ENCODE measurements at places on chromosomes 3 and 15.

DNA sequence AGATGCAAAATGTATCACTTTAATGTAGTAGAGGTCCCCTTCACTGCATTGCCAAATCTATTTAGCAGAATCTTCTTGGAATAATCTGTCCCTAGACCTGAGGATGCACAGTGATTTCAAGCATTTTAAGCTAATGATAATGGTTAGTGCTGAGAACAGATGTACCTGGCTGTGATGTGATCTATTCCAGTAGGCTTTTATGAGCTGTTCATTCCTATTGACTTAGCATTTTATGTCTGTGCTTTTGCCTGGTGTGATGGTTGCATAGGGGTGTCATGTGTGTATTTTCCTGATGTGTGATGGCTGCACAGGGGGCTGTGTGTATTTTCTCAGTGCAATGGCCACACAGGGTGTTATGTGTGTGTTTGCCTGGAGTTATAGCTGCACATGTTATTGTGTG, 272.9 kb downstream of the TIGIT start:
- no peak for DNase-seq

- DNase-seq = no peak
Observed at GRCh38 chr3:45878124-45878523, 8.2 kb upstream of the CCR9 start.

DNA sequence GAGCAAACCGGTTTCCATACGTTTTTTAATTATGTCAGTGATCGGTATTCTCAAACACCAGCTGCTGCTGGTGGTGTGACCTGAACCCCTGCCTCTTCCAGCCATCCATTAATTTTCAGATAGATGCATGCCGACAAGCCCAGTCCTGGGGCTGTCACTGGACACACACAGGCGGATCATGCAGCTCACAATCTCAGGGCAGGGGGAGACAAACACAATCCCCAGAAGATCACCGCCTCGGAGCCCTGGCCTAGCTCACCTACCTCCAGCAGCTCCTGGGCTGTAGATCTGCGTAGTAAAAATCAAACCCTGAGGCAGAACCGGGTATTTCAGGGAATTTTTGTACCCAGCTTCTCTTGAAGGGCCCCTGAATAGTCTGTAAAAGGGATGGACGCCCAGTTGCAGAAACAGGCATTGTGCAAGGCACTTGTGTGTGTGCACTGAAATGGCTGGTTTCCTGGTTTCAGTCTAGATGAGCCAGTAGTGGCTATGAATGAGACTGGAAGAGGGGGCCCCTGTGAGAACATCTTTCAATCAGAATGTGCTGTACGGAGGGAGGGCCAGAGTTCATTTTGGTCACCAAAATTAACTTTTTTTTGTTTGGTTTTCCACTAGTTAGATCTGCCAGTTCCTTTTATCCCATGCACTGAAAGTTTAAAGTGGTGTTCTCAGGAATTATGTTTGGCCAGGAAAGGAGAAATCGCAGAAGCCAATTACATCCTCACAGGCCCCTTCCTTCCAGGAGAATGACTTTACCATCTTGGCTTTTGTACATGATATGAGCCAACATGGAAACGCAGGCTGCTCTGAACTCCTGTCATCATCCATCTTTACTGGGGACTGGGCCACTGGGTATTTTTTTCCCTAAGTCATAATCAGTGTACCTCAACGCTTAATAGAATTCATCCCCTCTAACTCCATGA, 55.0 kb upstream of the RPL32 start:
- peak; percentile 75 for DNase-seq

- DNase-seq = no peak
Observed at GRCh38 chr3:54968546-54969172, 40.8 kb upstream of the LRTM1 start.

GRCh38 chr3:131361464-131362421, 19.8 kb upstream of the NUDT16 start:
- peak; percentile 95 for DNase-seq

GRCh38 chr3:71636482-71636881, 53.0 kb upstream of the FOXP1 start:
- no peak for DNase-seq

- DNase-seq = no peak
Observed at GRCh38 chr15:96720251-96720650, 389.8 kb downstream of the NR2F2 start.

- no peak for DNase-seq
Observed at GRCh38 chr3:98630416-98630815, 37.0 kb upstream of the CPOX start.

- no peak for DNase-seq
Observed at GRCh38 chr3:1355691-1356090, 262.9 kb downstream of the CNTN6 start.

GRCh38 chr3:164515256-164515655, 563.0 kb downstream of the SI start:
- DNase-seq = no peak

DNA sequence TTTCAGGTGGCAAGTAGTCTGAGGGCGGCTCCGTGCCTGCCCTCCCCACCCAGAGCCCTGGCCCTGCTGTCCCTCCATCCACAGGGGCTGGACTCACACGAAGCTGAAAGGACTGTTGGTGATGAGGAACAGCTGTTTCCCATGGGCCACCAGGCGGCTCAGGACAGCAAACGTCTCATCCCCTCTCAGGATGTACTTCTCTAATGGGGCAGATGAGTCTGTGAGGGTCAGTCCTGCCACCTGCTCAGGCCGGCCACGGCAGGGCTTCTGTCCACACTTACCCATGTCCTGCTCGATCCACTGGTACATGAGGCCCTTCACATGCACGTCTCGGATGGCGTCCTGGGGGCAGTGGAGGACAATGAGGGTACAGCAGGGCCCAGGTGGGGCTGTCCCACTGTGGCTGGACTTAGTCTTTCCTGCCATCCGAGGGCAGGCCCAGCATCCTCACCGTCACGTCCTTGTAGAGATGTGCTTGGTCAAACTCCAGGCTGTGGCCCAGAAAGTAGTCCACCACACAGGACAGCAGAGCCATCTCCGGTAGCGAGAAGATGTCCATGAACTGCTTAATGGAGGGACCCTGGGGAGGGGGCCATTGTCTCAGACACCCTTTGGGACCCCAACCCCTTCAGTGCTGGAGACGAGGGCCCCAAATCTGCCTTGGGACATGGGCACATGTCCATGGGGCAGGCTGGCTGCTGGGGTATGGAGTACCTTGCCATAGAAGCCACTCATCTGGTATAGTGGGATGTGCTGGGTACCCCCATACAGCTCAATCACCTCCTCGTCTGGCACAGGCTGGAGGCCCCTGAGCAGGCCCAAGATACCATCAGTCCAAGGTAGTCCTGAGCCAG, 5.7 kb downstream of the NT5DC2 start:
- DNase-seq = peak; percentile 32

- DNase-seq = no peak
Observed at GRCh38 chr15:70319466-70319865, 221.7 kb upstream of the TLE3 start.

- DNase-seq = peak; percentile 85
Observed at GRCh38 chr3:49454458-49454857, 15.6 kb upstream of the DAG1 start.

GRCh38 chr3:39592311-39593050, 125.0 kb downstream of the MOBP start:
- DNase-seq = no peak

GRCh38 chr3:44337248-44337785, 1.2 kb upstream of the TCAIM start:
- DNase-seq = no peak

DNA sequence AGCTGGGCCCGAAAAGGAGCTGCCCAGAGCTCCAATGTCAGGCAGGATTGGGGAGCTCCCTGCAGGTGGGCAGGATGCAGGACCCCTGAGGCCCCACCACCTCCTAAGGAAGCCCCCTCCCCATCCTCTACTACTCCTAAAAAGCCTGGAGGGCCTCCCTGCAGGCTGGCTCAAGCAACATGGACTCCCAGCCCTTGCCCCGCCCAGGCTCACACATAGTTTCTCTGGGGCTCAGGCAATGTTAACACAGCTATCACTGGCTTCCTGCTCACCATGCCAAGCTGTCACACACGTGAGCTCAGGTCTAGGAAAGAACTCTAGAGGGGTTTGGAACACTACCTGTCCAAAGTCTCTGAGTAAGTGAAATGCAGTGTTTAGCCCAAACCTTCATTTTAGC, 65.4 kb upstream of the ZNF148 start:
- DNase-seq = no peak

- DNase-seq = no peak
Observed at GRCh38 chr3:181252631-181253030, 263.1 kb upstream of the DNAJC19 start.

DNA sequence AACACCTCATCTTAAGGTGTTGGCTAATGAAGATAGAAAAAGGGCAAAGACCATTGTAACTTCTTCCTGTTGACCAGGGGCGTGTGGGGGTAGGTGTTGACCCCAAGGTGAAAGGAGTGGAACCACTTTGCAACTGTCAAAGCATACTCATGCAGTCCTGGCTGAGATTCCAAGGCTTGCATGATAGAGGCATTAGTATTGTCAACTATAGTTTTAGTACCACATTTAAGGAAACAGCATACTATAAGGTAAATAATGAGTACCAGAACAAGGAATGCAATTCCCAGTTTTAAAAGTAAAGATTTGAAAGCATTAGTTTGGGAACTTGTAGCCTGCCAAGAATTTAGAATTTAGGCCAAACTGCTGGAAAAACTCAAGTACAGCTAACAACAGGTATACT, 27.8 kb upstream of the ADGRG7 start:
- DNase-seq = no peak

GRCh38 chr3:129413687-129414506, 14.5 kb downstream of the EFCAB12 start:
- DNase-seq = peak; percentile 23

GRCh38 chr15:57158997-57159668, 217.2 kb upstream of the CGNL1 start:
- DNase-seq = no peak

GRCh38 chr15:86040356-86041033, 39.2 kb upstream of the AGBL1 start:
- DNase-seq = peak; percentile 28

- DNase-seq = no peak
Observed at GRCh38 chr3:129557548-129557894, 14.5 kb downstream of the H1-8 start.

DNA sequence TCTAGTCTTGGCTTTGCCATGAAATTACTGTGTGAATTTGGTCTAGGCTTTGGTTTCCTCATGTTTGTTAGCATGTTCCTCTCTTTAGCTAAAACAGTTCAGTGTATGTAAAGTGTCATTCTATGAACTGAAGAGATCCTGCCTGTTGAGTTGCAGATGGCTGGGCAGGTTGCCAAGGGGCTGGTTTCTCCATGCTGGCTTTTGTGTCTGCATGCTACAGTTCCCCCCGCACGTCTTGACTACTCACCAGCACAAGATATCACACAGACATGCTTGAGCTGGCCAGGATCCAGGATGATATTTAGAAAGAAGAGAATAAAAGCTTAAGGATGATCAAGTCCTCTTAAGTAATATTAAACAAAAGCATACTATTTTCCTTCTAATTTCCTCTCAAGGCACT, 90.2 kb downstream of the CERS3 start:
- DNase-seq = no peak

GRCh38 chr3:187130346-187131066, 8.8 kb downstream of the RPL39L start:
- DNase-seq = no peak

GRCh38 chr3:163946785-163947184, 1131.5 kb downstream of the SI start:
- no peak for DNase-seq

DNA sequence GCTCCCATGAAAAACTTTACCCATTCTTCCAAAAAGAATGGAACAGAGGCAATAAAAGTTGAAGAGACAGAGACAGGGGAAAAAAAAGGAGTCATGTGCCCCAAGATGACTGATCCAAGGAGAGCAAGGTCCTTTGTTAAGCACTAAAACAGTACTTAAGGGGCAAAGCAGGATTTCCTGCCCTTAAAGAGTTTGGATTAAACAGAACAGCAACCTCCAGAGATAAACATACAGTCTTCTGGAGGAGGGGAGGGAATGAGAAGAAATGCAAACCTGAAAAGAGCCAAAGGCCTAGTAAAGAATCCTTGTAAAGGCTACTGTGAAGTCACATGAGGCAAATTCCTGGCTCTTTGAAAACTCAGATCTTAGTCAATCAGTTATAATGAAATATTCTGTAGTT, 38.2 kb downstream of the SHQ1 start:
- DNase-seq = no peak

GRCh38 chr3:43106293-43106628, 382 bp upstream of the POMGNT2 start:
- DNase-seq = no peak

- no peak for DNase-seq
Observed at GRCh38 chr3:151483961-151484520, 23.2 kb upstream of the IGSF10 start.

- DNase-seq = no peak
Observed at GRCh38 chr3:13028010-13028821, 45.0 kb downstream of the IQSEC1 start.

DNA sequence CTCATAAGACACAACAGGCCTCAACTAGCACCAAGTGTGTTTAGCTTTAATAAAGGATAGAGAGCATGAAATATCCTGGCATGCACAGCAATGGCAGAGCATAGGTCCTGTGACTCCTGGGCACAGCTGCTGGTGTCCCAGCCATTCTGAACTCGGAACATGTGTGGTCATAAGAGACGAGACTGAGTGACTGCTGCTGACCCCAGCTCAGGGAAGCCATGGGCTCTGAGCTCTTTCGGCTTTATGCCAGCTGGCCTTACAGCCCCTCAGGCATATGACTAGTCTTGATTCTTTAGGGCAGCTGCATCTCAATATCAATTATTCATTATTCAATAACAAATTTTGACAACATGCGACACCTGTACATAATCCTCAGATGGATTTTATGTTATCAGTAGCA, 62.4 kb upstream of the TOPAZ1 start:
- no peak for DNase-seq

GRCh38 chr3:42693530-42693930, 8.2 kb downstream of the KLHL40 start:
- DNase-seq = peak; percentile 13

GRCh38 chr15:62625429-62626033, 417.0 kb upstream of the TPM1 start:
- no peak for DNase-seq

DNA sequence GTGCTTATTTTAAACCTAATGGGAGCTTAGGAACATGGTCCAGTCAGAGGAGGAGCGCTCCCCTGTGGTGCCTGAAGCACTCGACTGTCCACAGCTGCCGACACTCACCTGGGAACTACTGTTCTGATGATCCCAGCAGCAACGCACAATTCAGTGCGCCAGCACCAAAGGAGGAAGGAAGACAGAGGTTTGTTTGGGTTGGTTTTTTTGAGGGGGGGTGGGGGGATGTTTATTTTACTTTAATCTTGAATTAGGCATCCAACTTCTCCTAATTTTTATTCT, 48.8 kb upstream of the VGLL4 start:
- no peak for DNase-seq

DNA sequence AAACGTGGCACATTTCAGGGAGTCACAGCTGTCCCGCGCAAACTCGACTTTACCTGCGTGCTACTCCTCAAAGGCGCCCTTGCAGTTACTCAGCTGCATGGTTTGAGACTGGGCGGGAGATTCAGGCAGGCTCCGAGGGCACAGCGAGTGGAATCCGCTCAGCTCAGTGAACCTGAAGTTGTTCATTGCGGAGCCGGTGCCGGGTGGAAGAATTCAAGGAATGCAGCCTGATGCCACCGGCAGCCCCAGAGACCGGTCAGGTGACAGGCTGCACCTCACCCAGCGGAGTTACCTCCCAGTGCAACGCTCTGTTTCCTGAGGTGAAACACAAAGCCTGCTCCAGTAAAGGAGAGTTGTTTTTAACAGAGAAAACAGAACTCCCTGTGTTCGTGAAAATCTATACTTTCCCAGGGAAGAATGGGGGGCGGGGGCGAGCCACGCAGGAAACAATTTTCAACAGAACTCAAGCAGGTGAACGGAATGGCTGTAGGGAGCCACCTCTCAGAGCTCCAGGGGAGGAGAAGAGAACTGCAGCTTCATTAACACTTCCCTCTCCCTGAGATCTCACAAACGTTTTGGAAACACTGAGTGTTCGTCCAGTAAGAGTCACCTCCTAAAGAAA, 3.8 kb downstream of the VEPH1 start:
- peak; percentile 46 for DNase-seq

All from H7 (cell line).